ENCODE measurements at places on chromosomes 3 and 15.

GRCh38 chr15:27872355-27872754 lies 226.8 kb downstream of the OCA2 start:
- no peak for DNase-seq

GRCh38 chr15:68151277-68151676 lies 53.9 kb downstream of the CALML4 start:
- peak; percentile 12 for DNase-seq

GRCh38 chr15:41502795-41503668 lies 9.4 kb downstream of the ITPKA start:
- no peak for DNase-seq

GRCh38 chr3:123067689-123068600 lies 1.1 kb downstream of the PDIA5 start:
- peak; percentile 57 for DNase-seq

DNA sequence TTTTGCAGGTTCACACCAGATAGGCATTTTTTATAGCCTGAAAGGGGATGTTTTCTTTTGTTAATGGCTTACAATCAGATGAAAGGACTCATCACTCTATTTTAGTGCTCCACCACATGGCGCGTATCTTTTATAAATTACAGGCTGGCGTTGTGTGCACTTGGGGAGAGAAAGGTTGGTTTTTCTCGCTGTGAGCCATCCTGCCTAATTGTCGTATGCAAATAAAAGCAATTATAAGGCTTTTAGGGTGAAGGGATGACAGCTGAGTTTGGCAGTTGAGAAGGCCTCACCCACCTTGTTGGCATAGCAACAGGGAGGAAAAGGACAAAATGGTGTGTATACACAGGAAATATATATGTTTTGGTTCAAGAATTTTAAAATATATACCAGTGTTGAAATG lies 268.0 kb downstream of the NR2F2 start:
- DNase-seq = no peak

DNA sequence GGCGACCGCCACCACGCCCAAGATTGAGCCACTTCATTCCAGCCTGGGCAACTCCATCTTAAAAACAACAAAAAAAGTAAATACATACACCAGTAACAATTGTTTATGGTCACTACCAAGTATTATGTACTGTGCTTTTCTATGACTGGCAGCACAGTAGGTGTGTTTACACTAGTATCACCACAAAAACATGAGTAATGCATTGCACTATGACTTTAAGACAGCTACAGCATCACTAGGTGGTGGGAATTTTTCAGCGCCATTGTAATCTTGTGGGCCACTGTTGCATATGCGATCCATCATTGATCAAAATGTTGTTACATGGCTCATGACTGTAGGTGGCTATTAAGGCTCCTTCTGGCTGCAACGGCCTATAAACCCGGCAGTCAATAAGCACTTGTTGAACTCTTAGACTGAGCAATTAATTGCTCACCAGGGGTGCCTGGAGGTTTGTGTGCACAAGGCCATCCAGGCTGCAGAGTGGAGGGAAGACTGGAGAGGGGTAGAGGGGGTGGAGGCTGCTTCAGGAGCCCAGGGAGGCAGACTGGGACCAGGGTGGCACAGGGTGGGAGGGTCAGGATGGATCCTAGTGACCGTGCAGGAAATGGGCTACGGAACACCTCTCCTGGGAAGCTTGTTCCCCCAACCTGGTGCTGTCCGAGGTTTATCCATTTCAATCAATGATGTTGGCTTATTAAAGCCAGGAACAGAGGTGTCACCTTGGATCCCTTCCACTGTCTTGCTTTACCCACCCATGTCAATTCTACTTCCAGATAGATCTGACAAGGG lies 17.9 kb upstream of the COPG1 start:
- DNase-seq = peak; percentile 68

- DNase-seq = peak; percentile 9
These were observed 54.6 kb upstream of the PIAS1 start for GRCh38 chr15:67999320-68000100.

GRCh38 chr15:55703873-55704301 lies 39.1 kb downstream of the PRTG start:
- peak; percentile 21 for DNase-seq

DNA sequence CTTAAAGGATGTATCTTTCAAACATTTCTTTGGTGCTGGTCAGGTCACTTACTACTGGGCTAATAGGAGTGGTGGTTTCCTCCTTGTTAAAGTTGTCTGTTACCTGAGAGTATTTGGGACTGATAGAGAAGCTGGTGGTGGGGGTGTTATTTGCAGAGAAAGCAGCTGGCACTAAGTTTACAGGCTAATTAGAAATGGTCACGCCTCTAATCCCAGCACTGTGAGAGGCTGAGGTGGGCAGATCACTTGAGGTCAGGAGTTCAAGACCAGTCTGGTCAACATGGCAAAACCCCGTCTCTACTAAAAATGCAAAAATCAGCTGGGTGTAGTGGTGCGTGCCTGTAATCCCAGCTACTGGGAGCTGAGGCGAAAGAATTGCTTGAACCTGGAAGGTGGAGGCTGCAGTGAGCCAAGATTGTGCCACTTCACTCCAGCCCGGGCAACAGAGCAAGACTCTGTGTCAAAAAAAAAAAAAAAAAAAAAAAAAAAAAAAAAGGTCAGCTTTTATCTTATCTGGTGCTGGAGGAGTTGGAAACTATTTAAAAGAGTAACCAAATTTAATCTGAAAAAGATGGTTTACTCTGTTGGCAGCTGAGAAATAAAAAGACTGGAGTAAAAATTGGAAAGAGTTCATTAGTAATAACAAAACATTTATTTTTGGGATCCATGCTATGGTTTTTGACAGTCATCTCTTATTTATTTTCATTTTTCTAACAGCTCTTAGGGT lies 332.6 kb downstream of the PTPRG start:
- no peak for DNase-seq

- DNase-seq = peak; percentile 49
These were observed 169.2 kb downstream of the UBE2E2 start for GRCh38 chr3:23372285-23372684.

DNA sequence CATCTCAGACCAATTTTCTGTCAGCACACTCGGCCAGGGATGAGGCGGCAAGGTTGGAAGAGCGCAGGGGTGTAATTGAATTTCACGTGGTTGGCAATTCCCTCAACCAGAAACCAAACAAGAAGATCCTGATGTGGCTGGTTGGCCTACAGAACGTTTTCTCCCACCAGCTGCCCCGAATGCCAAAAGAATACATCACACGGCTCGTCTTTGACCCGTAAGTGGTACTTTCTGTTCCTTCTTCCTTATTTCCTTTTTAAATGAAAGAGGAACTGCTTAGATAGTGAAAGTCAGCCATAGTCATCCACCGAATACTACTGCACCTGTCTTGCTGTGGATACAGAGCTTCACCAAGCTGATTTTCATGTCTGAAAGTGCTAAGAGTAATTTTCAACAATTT lies 60.1 kb downstream of the SGO1 start:
- DNase-seq = peak; percentile 38

GRCh38 chr15:73994912-73995622 lies 551 bp downstream of the PML start:
- DNase-seq = no peak

DNA sequence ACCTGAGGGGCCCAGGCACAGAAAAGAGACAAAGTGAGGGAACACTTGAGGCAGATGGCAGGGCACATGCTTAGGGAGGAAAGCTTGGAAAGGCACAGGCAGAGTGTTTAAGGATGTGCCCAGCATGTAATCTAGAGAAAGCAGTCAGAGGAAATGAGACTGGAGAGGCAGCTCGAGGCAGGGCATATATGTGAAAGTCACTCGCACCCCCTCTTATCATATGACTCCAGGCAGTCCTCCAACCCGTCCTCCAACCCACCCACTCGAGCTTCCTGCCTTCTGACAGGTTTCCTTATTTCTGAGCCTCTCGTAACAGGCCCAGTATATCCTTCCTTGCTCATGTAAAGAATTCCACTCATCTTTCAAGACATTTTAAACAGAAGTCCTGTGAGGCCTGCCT lies 294.0 kb downstream of the SOX2 start:
- DNase-seq = no peak

DNA sequence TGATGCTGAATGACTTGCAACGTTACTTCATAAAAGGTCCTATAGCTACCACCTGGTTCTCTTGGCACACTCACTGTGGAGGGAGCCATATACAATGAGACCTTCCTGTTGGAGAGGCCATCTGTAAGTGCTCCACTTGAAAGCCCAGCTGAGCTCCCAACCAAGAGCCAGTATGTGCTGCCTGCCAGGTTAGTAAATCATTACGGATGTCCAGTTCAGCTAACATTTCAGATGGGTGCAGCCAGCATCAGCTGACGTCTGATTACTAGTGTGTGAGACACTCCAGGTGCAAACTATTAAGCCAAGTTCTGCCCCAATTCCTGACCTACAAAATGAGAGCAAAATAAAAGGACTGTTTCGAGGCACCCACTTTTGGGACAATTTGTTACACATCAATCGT lies 274.4 kb upstream of the ROBO2 start:
- DNase-seq = no peak

GRCh38 chr3:47479826-47480160 lies 4.1 kb upstream of the SCAP start:
- DNase-seq = no peak

DNA sequence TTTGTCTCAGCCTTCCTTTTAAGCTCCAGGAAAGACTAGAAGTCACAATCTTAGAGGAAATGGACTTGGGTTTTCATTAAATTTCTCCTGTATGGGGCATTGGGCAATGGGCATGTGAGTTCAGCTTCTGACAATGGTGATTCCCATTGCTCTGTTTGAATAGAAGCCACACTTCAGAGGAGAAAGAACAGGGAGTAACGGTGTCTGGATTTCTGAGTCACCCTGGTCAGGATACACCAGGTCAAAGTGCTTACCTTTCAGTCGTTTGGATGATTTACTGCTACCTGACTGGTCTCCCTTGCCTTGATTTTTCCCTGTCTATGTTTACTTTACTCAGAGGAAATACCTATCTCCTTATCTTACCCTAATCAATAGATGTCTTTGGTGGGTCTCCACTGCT lies 111.7 kb upstream of the VEPH1 start:
- DNase-seq = no peak

DNA sequence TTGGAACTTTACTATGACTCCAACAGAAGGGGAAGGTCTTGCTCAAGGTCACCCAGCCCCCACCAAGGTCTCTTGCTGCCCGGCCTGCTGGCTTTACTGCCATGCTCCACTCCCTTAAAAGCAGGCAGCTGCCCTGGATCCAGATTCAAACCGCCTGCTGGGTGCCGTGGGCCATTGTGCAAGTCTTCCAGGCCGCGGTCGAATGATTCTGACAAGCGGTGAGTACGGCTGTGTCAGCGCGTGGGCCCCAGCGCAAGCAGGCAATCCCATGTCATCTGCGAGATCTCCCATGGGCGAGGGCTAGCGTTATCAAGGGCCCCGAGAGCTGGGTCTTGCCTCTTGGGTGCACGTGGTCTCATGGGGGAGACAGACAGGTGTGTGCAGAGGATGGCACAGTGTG lies 37.6 kb downstream of the CORO2B start:
- DNase-seq = no peak

GRCh38 chr3:119542168-119542767 lies 17.1 kb downstream of the CD80 start:
- no peak for DNase-seq

DNA sequence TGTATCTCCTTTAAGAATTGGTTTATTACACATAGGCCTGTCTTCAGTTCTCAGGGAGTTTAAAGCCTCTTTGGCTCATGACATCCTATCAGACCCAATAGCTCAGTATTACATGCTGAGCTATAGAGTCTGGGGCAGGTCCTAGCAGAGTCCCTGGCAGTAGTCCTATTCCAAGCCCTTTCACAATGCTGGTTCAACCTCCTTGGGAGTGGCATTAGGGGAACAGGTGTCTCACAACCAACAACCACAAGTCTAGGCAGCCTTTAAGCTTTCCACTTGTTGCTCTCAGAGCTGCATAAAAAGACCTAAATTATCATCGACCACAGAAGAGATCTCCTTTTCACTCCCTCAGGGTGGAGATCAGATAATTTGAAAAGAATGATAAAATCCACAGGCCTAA lies 22.8 kb upstream of the C2CD4B start:
- DNase-seq = no peak

DNA sequence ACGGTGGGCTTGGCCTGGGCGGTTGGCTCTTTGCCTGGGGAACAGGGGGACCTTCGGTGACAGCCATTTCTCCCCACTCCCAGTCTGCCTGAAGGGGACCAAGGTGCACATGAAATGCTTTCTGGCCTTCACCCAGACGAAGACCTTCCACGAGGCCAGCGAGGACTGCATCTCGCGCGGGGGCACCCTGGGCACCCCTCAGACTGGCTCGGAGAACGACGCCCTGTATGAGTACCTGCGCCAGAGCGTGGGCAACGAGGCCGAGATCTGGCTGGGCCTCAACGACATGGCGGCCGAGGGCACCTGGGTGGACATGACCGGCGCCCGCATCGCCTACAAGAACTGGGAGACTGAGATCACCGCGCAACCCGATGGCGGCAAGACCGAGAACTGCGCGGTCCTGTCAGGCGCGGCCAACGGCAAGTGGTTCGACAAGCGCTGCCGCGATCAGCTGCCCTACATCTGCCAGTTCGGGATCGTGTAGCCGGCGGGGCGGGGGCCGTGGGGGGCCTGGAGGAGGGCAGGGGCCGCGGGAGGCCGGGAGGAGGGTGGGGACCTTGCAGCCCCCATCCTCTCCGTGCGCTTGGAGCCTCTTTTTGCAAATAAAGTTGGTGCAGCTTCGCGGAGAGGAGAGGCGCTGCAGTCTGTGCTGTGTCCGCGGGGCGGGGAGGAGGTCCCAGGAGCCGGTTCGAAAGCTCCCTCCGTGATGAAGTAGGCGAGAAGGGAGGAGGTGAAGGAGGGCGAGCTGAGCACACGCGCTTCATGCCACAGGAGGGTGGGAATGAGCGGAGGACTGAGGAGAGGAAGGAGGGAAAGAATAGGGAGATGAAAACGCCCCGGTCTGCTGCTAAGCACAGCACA lies 9.6 kb downstream of the CLEC3B start:
- DNase-seq = peak; percentile 34

- no peak for DNase-seq
These were observed 10.8 kb downstream of the STRA6 start for GRCh38 chr15:74191798-74192197.

DNA sequence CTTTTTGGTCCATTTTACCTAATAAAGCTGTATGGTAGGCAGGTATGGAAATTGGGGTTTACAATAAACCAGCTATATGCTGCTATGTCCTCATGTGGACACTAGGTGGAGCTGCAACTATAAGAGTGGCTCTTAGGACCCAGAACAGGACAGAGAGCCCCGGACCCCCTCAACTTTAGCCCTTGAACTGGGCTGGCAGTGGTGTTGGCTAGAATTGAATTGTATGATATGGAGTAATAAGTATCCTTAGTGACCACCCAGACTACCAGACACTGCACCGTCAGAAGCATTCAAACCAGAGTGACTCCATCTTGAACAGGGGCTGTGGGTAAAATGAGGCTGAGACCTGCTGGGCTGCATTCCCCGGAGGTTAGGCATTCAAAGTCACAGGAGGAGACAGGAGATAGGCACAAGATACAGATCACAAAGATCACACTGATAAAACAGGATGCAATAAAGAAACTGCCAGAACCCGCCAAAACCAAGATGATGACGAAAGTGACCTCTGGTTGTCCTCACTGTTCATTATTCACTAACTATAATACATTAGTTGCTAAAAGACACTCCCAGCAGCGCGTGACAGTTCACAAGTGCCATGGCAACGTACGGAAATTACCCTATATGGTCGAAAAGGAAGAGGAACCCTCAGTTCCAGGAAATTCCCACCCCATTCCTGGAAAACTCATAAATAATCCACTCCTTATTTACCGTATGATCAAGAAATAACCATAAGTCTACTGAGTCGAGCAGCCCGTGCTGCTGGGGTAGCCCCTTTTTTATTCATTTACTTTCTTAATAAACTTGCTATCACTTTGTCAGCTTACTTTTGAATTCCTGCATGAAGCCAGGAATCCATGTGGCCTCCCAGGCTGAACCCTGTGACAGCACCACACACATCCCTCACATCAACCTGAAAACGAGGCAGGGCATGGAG lies 68.7 kb upstream of the BLM start:
- peak; percentile 89 for DNase-seq
